ENCODE measurements at places on chromosomes 4 and X.

GRCh38 chrX:2430265-2430825, 70.4 kb downstream of the DHRSX start:
- no peak for DNase-seq

- DNase-seq = no peak
Observed at GRCh38 chr4:3313139-3313538, 20.3 kb downstream of the RGS12 start.

DNA sequence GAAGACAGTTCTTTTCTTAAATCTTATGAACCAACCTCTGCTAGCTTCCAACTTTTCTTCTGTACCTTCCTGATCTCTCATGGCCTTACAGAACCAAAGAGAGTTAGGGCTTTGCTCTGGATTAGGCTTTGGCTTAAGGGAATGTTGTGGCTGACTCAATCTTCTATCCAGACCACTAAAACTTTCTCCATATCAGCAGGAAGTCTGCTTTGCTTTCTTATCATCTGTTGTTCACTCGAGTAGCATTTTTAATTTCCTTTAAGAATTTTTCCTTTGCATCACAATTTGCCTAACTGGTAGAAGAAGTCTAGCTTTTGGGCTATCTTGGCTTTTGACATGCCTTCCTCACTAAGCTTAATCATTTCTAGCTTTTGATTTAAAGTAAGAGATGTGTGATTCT, 167.0 kb downstream of the TBCK start:
- no peak for DNase-seq

- DNase-seq = no peak
Observed at GRCh38 chrX:142998447-142999198, 27.1 kb upstream of the SPANXN4 start.

GRCh38 chr4:24002330-24002966, 112.6 kb upstream of the PPARGC1A start:
- DNase-seq = no peak

DNA sequence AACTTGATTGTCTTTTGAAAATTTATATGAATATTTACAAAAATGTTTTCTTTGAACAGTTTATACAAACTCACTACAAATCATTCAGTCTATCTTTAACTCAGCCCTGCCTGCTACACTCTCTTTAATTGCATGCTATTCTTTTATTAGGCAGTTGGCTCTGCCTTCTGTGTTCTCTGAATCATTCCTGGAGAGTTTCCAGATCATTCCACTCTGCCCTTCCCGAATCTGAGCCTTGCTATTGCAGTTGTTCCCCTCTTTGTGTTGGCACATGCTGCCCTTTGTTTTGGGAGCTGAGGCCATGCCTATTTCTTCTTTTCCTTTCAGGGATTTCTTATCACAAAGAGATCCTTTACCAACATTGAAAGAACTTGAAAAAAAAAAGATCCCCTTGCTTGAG, 8.7 kb upstream of the TECRL start:
- no peak for DNase-seq
